Right ventricle myocardium inferior (tissue), 1 donor: ENCODE measurements at places on chromosomes 4 and X. TPM values are rescaled to one million over a fixed set of nuclear protein-coding genes. Genes with fewer than 3 reads are reported as not detected.

DNA sequence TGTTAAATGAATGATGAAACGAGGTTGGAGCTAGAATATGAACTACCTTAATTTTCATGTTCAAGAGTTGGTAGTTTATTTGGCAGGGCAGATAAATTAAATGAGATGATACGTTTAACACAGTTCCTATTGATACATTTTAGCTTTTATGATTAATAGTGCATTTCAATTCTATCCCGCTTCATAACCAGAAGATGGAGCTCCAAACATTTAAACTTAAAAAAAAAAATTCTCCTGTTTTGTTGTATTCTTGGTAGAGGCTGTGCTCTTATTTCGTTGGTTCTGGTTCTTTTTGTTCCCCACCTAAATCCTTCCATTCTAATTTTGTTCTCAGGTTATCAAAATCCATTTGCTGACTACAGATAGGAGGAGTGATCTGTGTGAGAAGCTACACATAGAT lies 71.8 kb upstream of the PTPN13 start:
- no peak for DNase-seq

ADGRG2 gene
- 0.62 TPM for total RNA-seq

FRAS1 gene
- 2.2 TPM for total RNA-seq

SYP gene
- 1.8 TPM for total RNA-seq

NPY2R gene
- not detected for total RNA-seq

DNA sequence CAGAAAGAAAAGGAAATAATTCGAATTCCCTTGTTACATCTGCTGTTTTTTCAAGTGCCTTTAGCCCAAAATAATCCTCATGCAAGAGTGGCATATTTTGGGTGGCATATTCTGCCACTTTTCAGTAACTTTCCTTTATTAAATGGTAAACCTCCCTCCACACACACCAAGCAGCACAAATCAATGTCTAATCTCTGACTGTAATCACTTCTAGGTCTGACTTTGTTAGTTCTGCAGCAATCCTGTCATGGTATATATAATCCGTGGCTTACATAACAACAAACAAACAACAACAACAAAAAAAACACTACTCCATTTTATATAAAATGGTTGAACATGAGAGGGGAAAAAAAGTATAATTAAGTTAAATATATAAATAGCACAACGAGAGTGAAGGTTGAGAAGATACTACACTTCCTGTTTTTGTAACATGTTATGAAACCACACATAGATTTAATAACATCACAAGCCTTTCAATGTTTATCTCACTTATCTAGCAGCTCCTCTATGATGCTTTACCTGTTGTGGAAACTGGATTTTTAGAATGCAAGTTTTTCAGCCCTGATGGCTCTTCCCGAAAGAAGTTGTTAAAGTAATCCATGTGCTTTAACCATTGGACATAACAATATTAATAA lies 715.4 kb downstream of the GRXCR1 start:
- DNase-seq = no peak

DNA sequence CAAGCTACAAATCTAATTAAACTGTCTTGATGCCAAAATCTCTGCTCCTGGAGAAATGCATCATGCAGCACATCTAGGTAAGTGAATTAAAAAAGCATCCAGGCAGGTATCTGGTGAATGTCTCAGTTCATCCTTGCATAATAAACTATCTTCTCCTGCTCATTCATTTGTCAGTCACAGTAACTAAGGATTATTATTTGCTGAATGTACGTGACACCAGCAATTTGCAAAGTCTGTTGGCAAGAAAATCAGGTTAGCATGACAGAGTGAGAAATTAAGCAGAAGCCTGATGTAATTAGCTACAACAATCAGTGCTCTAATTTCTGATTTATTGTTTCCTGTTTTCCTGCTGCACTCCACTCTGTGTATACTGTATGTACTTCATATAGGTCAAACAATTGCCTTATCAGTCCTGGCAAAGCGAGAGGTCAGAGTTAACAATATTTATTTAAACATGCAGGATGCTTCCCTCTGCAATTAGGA lies 213.6 kb downstream of the FBXO8 start:
- DNase-seq = no peak

DNA sequence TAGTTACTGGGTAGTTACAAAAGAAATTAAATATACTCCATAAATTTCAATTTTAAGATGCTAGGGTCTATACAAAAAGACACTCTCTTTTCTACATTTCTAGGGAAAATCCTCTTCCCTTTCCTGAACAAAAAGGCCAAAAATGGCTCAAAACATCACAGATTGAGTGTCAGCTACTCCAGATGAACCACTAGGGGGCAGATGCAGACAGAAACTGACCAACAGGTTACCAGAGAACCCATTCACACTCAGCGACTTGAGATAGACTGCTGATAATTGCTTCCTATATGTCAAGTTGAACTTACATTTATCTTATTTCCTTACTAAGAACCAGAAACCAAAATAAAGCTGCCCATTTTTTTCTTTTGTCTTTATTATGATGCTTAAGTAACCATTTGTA lies 83.4 kb upstream of the MID1IP1 start:
- no peak for DNase-seq

DNA sequence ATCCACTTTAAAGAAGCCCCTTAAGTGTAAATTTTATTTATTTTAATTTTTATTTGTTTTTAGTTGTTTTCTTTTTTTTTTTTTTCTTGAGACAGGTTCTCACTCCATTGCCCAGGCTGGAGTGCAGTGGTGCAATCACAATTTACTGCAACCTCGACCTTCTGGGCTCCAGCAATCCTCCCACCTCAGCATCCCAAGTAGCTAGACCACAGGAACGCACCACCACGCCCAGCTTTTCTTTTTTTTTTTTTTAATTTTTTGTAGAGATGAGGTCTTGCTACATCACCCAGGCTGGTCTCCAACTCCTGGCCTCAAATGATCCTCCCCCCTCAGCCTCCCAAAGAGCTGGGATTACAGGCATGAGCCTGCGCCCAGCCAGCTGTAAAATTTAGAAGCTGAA lies 6.0 kb downstream of the SAT1 start:
- no peak for DNase-seq

- DNase-seq = no peak
Measured at GRCh38 chrX:24526616-24527015, 61.5 kb downstream of the PDK3 start.

GJB1 gene
- not detected for total RNA-seq

GRCh38 chrX:65667503-65668376 lies at the start of gene MSN:
Gene MSN, plus strand, starts transcription at chrX:65667654. Its CDS starts 188 bp downstream, at chrX:65667842.
- DNase-seq = peak; percentile 91

RADX gene
- 0.87 TPM for total RNA-seq

GRCh38 chrX:22889819-22890218 lies 109.9 kb upstream of the DDX53 start:
- DNase-seq = no peak

LDB2 gene
- 34.3 TPM for total RNA-seq

GRCh38 chrX:75158054-75158453 lies 2.0 kb upstream of the ABCB7 start:
- no peak for DNase-seq

GRCh38 chr4:48247142-48247877 lies 22.3 kb downstream of the TEC start:
- DNase-seq = no peak

GRCh38 chrX:2383735-2384134 lies 117.0 kb downstream of the DHRSX start:
- no peak for DNase-seq

ZMAT1 gene
- 4.2 TPM for total RNA-seq

HHIP gene
- total RNA-seq = not detected

- no peak for DNase-seq
Measured at GRCh38 chrX:109709129-109709631, 23.9 kb downstream of the ACSL4 start.

GRCh38 chr4:23706972-23707651 lies 182.7 kb downstream of the PPARGC1A start:
- DNase-seq = no peak

SMIM43 gene
- not detected for total RNA-seq

COX7B2 gene
- total RNA-seq = not detected

DNA sequence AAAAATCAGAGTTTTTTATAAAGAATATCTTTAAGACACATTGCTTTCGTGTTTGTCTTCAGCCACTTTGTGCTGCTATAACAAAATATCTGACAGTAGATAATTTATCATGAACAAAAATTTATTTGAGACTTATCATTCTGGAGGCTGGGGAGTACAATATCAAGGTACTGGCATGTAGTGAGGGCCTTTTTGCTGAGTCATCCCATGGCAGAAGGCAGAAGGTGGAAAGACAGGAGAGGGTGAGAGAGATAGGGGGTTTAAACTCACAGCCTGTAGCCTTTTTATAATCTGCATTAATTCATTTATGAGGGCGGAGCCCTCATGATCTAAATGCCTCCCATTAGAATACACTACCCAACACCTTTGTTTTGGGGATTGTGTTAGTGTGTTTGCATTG lies 431.2 kb upstream of the FAM47C start:
- no peak for DNase-seq

GRCh38 chrX:17860179-17860780 lies 818 bp downstream of the RAI2 start:
- DNase-seq = no peak

DNA sequence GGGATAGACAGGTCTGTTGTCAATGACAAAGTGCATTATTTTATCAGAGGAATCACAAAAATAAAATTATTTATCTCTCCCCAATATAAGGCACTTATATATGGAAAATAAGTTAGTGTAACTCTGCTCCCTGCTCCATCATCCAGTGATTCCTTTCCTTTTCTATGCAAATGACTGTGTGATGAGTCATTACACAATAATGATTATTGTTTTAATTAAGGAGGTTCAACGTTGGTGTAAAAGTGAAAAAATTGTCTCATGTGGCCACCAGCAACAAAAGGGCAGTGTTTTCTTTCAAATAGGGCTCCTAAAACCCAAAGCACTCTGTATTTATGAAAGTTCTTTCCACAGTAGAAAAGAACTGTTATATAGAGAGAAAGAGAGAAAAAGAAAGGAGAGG lies 16.7 kb downstream of the SLC7A11 start:
- no peak for DNase-seq

GRCh38 chrX:18449236-18449635 lies 23.8 kb downstream of the CDKL5 start:
- DNase-seq = no peak

DNA sequence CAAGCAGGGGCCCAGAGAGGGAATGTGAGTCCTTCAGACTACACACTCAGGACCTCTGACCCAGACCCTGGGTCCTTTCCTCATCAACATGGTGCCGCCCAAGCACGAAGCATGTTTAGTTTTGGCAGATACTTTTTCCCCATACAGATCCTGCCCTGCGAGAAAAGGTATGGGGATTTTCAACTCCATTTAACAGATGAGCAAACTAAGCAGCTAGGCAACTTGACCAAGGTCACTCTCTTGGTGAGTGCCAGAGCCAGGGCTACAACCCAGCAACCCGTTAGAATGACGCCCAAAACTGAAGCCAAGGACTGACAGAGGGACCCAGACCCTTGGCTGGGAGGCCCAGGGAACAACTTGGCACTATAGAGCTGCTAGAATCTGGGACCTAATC lies 40.3 kb upstream of the MSX1 start:
- no peak for DNase-seq

DNA sequence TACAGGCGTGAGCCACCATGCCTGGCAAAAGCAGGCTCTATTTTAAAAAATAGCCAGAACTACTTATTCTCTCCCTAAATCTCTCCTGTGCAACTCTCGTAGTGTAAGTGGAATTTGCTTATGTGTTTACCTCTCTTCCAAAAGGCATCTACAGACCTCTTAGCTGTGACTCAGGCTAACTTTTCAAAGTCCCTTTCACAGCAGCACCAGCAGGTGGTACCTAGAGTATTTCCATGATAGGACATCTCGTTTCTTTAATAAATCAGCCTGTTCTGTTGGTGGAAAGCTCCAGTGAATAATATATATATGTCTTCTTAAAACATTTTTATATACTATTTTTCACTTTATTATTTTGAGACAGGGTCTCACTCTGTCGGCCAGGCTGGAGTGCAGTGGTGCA lies 89.0 kb downstream of the NSUN7 start:
- DNase-seq = no peak

RHOH gene
- total RNA-seq = 0.54 TPM

DNA sequence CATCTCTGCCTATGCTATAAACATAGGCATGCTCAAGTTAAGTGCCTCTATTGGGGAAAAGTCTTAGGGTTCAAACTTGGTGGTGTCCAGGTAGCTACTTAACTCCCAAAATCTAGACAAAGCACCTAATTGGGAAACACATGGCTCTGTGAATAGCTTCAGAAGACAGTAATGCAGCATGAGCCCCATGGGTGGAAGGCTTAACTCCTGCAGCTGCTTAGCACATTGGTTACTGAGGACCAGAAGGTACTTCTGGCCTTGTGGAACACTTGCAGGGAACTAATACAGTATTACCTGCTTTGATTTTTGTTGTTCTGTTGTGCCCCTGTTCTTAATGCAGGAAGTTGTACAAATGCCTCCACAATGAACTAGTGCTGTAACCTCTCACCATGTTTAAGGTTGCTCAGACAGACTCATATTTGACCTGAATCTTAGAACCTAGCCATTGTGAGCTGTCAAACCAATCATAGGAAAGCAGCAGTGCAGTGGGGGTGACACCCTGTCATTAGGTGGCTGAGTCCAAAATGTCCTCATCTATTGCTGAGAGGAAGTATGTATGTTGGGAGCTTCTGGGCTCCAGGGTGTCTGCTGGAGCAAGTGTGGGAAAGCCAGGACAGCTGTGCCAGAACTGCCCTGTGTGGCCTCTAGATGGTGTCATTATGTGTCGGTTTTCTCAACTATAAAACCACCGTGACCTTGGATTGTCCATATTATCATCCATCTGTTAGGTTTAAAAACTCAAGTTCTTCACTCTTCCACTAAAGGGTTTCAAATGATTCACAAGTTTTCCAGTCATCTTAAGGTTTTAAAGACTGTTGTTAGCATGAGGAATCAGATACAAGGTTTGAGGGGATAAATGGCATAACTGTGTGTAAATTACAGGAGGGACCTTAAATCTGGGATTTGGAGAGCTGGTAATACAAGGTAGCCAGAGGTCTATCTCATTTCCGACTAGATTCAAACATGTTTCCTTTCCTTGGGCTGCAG lies 69.9 kb upstream of the WDR1 start:
- no peak for DNase-seq

GRCh38 chr4:88291003-88291402 lies 6.6 kb upstream of the PPM1K start:
- DNase-seq = no peak

- DNase-seq = no peak
Measured at GRCh38 chr4:169084954-169085353, 74.9 kb upstream of the CBR4 start.

- DNase-seq = no peak
Measured at GRCh38 chr4:11566444-11567022, 137.8 kb upstream of the HS3ST1 start.

GRCh38 chr4:127868196-127868595 lies 12.5 kb upstream of the PLK4 start:
- no peak for DNase-seq

DNA sequence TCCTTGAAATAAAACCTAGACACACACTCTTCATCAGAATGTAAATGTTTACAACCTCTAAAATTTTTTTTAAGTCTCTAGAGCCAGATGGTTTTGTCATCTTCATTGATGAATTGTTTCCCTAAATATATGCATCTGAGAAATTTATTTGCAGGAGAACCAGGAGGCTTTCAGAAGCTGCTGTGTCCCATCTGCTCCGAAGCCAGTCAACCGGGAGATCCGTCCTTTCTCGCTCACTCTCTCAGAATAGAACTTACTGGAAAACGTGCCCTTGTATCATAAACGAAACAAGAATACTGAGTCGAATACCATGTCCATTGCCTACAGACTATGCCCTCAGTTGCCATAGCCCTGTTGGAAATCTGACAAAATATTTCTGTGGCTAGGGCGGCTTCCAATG lies 103.5 kb downstream of the SLC34A2 start:
- no peak for DNase-seq

- no peak for DNase-seq
Measured at GRCh38 chr4:150960818-150961217, 54.3 kb downstream of the LRBA start.
